ENCODE measurements at places on chromosomes 7 and 10. TPM values are rescaled to one million over a fixed set of nuclear protein-coding genes. Genes with fewer than 3 reads are reported as not detected.

DNA sequence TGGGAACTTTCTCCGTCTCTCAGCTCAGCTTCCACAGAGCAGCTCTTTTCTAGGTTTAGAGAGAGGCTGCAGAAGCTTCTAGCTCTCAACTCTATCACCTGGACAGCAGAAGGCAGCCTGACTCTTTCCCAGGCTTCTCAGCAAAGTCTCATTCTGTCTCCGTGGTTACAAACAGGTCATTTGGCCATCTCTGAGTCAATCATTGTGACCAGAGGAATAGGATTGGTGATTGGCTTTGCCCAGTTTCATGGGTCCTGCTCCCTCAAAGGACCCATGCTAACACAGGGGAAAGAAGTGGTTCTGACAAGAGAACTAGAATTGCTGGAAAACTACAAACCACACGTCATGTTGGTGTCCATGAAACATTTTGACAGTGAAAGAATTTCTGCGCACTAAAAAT, 43.6 kb downstream of the PRR15 start:
- no peaks in the 10 kb centered on the region for H3K4me1 ChIP-seq
- H3K36me3 ChIP-seq = no peaks in the 10 kb centered on the region
- no peak overlapping the region for H3K27ac ChIP-seq
- peaks cover 24% of the 10 kb centered on the region for H3K27me3 ChIP-seq
- H3K4me3 ChIP-seq = no peak overlapping the region

DNA sequence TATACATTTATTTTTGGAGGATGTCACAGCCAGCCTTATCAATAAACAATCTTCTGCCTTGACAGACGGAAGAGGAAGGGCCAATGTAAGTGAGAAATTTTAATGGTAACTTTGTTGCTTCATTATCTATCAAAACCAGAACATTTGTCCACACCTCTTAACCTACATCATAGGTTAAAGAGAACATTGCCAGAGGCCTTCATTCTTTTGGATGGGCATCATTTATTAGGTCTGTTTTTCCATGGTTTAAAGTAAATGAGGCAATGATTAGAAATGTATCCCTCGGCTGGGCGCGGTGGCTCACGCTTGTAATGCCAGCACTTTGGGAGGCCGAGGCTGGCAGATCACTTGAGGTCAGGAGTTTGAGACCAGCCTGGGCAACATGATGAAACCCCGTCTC, 29.5 kb upstream of the PAPSS2 start:
- H3K27me3 ChIP-seq = no peaks in the 10 kb centered on the region
- H3K4me3 ChIP-seq = no peak overlapping the region
- no peaks in the 10 kb centered on the region for H3K36me3 ChIP-seq
- DNase-seq = no peak
- no peak overlapping the region for H3K27ac ChIP-seq

- H3K27ac ChIP-seq = peak overlapping the region; percentile 43
- H3K4me1 ChIP-seq = peaks cover 19% of the 10 kb centered on the region
- H3K36me3 ChIP-seq = no peaks in the 10 kb centered on the region
- H3K27me3 ChIP-seq = peaks cover 11% of the 10 kb centered on the region
Observed at GRCh38 chr7:112080978-112081377, 125.2 kb downstream of the DOCK4 start.

- H3K4me3 ChIP-seq = no peak overlapping the region
- no peak for DNase-seq
- H3K4me1 ChIP-seq = no peaks in the 10 kb centered on the region
- H3K36me3 ChIP-seq = no peaks in the 10 kb centered on the region
- H3K27me3 ChIP-seq = no peaks in the 10 kb centered on the region
Observed at GRCh38 chr7:14270099-14270498, 280.6 kb upstream of the ETV1 start.

NUTM2A gene
- 0.56 TPM for total RNA-seq

FAM53B gene
- 21.8 TPM for total RNA-seq

DNAJC1 gene
- 53.5 TPM for total RNA-seq

LIPM gene
- total RNA-seq = not detected

All from natural killer cell treated with Interleukin-12 subunit alpha and Interleukin-12 subunit beta and Interleukin-15 and Interleukin-18, amount 100 ng/mL, for 72 hours (primary cell).